ENCODE measurements at places on chromosomes 4 and X. TPM values are rescaled to one million over a fixed set of nuclear protein-coding genes. Genes with fewer than 3 reads are reported as not detected.

DNA sequence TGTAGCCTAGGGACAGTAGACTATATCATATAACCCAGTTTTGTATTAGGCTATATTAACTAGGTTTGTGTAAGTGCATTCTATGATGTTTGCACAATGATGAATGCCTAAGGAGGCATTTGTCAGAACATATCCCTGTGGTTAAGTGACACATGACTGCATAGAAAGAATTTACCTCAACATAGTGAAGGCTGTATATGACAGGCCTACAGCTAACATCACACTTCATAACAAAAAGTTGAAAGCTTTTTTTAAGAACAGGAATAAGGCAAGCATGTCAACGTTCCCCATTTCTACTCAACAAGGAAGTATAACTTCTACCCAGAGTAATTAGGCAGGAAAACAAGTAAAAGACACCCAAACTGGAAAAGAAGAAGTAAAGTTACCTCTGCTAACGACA is 165.9 kb upstream of the NDST4 start:
- H3K36me3 ChIP-seq: no peaks in the 10 kb centered on the region
- H3K27me3 ChIP-seq: no peaks in the 10 kb centered on the region
- no peak overlapping the region for H3K4me3 ChIP-seq
- H3K4me1 ChIP-seq: no peaks in the 10 kb centered on the region

GRCh38 chr4:114663083-114663482 is 64.5 kb downstream of the UGT8 start:
- no peak for DNase-seq
- no peak overlapping the region for H3K27ac ChIP-seq
- H3K36me3 ChIP-seq: no peaks in the 10 kb centered on the region
- H3K27me3 ChIP-seq: peaks cover 19% of the 10 kb centered on the region
- H3K4me1 ChIP-seq: no peaks in the 10 kb centered on the region

DNA sequence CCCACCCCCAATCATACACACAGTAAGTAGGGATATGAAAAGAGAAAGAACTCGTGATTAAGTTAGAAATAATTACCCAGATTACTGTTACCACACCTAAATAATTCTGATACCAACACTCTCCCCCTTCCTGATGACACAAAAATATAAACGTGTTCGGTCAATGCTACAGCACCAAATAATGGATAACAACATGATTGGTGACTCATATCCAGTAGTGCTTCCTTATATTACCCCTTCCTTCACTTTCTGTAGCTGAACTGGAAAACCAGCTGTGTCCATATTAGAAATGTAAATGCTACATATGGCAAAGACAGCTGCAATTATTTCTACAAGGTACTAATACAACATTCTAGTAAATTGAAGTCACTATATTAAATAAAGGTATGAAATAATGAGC is 20.8 kb downstream of the EIF4E start:
- DNase-seq: no peak
- H3K4me3 ChIP-seq: no peak overlapping the region
- no peak overlapping the region for H3K27ac ChIP-seq

DNA sequence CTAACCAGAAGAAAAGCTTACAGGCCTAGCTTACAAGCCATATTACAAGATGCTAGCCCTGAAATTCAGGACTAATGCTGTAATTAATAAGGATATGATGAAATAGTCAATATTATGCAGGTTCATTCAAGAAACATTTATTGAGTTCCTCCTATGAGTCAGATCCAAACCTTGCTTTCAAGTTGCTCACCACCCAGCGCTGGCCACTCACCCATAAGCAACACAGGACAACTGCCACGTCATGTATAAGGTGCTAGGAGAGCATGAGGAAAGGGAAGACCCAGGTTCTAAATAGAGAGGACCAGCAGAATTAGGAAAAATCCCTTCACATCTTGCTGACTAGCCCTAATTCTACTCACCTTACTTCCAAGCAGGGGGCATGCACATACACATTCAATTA is 23.3 kb downstream of the MAML3 start:
- peaks cover 2% of the 10 kb centered on the region for H3K27me3 ChIP-seq
- H3K4me1 ChIP-seq: peaks cover 23% of the 10 kb centered on the region
- DNase-seq: no peak
- H3K36me3 ChIP-seq: no peaks in the 10 kb centered on the region
- no peak overlapping the region for H3K4me3 ChIP-seq

GRCh38 chrX:55715847-55716246 is 1.7 kb upstream of the RRAGB start:
- peaks cover 21% of the 10 kb centered on the region for H3K4me1 ChIP-seq
- DNase-seq: no peak
- no peaks in the 10 kb centered on the region for H3K36me3 ChIP-seq
- no peak overlapping the region for H3K27ac ChIP-seq

Gene TRAM1L1
- not detected for total RNA-seq

Gene SORBS2
- total RNA-seq: not detected

Gene COL25A1
- not detected for total RNA-seq

Gene SMR3B
- total RNA-seq: not detected

Gene FAM184B
- not detected for total RNA-seq
